ENCODE measurements at places on chromosomes 7 and 10. TPM values are rescaled to one million over a fixed set of nuclear protein-coding genes. Genes with fewer than 3 reads are reported as not detected.

The CHST3 gene
- total RNA-seq = 15.4 TPM

The LIMK1 gene
- 37.7 TPM for total RNA-seq

The SPDYE8 gene
- not detected for total RNA-seq

The STARD3NL gene
- 85.4 TPM for total RNA-seq

The JCAD gene
- 2.0 TPM for total RNA-seq

The CFAP58 gene
- total RNA-seq = 0.58 TPM

The UCMA gene
- not detected for total RNA-seq

The ABLIM1 gene
- 4.6 TPM for total RNA-seq

The POLR2J2 gene
- 2.5 TPM for total RNA-seq

The MCMBP gene
- 43.1 TPM for total RNA-seq

The LIPK gene
- total RNA-seq = not detected

The OR2A42 gene
- total RNA-seq = not detected

The UCN3 gene
- not detected for total RNA-seq

The HOXA4 gene
- total RNA-seq = 0.66 TPM

The EN2 gene
- not detected for total RNA-seq

The CPA2 gene
- total RNA-seq = not detected
